CD4-positive, alpha-beta T cell treated with Interleukin-10 for 1 hour (primary cell): ENCODE measurements at places on chromosomes 1 and 21.

- no peak for DNase-seq
These were observed 142.5 kb downstream of the DAB1 start for GRCh38 chr1:57281324-57281723.

GRCh38 chr1:184032930-184033418, 4.6 kb downstream of the COLGALT2 start:
- DNase-seq: no peak

DNA sequence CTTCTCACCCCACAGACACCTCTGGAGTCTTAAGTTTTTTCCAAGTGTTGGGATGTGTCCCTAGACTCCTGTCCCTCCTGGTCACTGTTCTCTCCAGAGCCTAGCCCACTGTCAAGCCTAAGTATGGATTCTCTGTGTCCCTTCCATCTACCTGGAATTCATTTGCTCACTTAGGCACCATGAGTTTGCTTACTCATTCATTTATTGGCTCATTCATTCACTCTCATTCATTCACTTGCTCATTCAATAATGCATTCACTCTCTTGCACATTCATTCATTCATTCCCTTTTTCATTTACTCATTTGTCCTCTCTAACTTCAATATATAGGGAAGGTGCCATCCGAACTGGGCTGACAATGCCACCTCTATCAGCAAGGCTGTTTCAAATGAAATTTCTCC, 1.6 kb downstream of the S100A16 start:
- DNase-seq: no peak

- no peak for DNase-seq
These were observed 44.3 kb upstream of the CAPZB start for GRCh38 chr1:19529664-19530063.

- DNase-seq: no peak
These were observed 13.3 kb upstream of the CPT2 start for GRCh38 chr1:53183095-53183990.

DNA sequence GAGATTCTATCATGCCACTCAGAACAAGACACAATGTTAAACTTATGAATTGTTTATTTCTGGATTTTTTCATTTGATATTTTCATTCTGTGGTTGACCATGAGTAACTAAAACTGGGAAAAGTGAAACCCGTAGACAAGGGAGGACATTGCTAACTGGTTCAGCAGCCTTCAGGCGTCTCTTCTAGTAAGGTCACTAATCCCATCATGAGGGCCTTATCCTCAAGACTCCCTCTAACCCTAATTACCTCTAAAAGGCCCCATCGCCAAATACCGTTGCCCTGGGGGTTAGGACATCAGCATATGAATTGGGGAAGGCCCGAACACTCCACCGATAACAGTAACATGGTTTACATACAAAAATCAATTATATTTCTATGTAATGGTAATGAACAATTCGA, 247.6 kb downstream of the TM2D1 start:
- no peak for DNase-seq

- DNase-seq: no peak
These were observed 154.9 kb downstream of the MAST2 start for GRCh38 chr1:45958317-45958716.

DNA sequence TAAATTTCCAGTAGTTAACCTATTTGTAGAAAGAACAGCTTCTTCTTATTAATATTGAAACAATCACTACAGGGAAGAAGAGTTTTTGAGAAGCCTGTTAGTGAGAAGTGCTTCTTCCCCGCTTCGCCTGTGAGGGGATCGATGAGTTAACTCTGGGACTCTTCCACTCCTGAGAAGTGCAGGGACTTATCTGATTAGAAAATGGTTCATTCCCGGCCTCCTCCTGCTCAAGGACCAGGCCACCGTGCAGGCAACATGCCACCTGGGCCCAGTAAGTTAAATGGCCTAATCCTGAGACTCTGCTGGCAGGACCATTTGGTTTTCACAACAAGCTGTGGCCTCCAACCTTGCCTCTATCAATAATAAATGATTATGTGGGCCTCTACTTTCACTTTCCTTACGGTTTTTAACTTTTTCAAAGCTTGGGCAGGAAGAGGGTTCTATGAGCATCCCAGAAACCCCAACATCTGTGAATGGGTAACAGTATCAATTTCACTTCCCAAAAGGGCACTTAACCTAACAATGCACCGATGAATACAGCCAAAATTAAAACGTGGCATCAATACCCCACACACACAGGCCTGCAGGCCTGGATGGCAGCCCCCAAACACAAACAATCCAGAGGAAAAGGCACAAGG, 33.1 kb downstream of the SIPA1L2 start:
- DNase-seq: peak; percentile 16

GRCh38 chr1:171384496-171384895, 70.5 kb downstream of the FMO4 start:
- no peak for DNase-seq

DNA sequence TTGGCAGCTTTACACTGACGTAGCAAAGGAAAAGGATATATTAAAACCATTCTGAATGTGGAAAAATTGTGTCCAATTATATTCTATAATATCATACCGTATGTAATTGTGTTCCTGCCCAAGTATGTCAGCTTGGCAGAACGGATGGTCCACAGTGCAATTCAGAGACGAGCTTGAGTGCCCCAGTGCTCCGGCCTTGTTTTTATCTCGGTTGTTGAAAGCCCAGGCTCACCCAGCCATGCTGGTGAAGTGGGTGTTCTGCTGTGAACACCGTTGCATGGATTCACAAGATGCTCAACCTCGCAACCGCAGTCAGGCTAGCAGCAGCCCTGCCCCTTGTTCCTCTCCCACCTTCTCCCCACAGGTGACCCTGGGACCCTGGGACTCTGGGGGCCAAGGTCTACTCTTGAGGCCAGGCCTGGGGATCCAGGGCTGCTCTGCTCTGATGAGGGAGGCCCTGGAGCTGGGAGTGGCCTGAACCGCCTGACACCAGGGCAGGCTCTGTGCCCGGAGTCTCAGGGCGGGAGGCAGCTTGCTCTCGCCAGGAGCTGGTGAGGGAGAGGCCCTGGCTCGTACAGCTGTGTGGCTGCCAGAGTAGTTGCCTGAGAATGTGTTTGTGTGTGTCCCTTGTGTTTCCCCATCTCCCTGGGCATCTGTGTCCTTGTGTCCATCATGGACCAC, 11.2 kb downstream of the PTPRF start:
- DNase-seq: no peak
